H1 (cell line): ENCODE measurements at places on chromosomes 4 and X. TPM values are rescaled to one million over a fixed set of nuclear protein-coding genes. Genes with fewer than 3 reads are reported as not detected.

DNA sequence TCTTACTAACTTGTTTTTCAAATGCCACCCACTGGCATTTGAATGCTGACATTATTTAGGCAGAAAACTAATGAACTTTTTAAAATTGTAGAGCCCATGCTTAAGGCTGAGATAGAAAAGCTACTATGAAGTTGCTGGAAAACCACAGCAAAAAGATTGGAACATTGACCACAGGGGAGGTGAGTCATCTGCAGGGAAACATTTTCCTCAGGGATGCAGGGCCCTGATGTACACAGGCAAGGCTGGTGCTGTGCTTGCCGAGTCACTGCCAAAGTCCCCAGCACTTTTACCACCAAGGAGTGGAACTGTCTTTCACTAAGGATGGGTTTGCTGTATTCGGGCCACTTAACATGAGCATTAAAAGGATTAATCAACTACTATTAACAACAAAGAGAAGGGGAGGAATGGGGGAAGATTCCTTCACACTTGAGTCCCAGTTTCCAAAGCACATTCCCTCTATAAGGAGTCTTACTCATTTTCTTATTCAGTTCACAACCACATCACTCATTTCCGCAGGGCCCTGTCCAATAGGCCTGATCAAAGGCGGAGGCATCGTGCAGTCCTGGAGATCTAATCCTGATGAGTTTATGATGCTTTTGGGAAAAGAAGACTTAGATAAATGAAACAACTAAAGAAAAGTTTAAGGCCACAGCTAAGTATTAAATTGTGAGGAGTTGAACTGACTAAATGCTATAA is 202.9 kb upstream of the NPY2R start:
- no peaks in the 10 kb centered on the region for H3K36me3 ChIP-seq
- H3K27me3 ChIP-seq, result no peaks in the 10 kb centered on the region
- no peak for DNase-seq
- no peaks in the 10 kb centered on the region for H3K4me1 ChIP-seq
- no peak overlapping the region for H3K27ac ChIP-seq

DNA sequence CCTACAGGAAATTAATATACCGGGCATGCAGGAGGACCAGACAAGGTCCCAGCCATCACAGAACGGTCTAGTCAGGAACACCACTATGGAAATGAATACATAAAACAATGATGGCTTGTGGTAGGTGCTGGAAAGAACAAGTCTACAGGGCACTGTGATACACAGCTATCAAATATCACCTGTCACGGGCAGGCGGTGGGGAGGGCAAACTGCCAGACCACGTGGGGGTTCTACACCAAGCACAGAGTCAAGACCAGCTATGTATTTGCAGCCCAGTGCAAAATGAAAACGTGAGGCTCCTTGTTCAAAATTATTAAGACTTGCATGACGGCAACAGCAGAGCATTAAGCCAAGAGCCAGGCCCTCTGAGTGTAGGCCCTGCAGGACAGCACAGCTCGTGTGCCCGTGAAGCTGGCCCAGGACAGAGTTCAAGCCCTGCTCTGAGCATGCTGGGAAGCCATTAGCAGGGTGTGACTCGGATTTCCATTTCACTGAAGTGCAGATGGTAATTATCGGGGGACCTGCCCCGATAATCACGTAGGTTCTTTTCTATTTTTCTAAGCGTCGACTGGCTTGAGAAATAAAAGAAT is 83.6 kb downstream of the JAKMIP1 start:
- H3K27me3 ChIP-seq, result no peaks in the 10 kb centered on the region; the same call in 1 of the 2 replicates
- H3K27ac ChIP-seq, result no peak overlapping the region
- H3K4me3 ChIP-seq, result no peak overlapping the region

GRCh38 chr4:6489927-6490326 is 17.5 kb upstream of the PPP2R2C start:
- H3K36me3 ChIP-seq, result no peaks in the 10 kb centered on the region
- H3K4me1 ChIP-seq, result no peaks in the 10 kb centered on the region
- DNase-seq, result no peak
- H3K4me3 ChIP-seq, result no peak overlapping the region
- H3K27ac ChIP-seq, result no peak overlapping the region

DNA sequence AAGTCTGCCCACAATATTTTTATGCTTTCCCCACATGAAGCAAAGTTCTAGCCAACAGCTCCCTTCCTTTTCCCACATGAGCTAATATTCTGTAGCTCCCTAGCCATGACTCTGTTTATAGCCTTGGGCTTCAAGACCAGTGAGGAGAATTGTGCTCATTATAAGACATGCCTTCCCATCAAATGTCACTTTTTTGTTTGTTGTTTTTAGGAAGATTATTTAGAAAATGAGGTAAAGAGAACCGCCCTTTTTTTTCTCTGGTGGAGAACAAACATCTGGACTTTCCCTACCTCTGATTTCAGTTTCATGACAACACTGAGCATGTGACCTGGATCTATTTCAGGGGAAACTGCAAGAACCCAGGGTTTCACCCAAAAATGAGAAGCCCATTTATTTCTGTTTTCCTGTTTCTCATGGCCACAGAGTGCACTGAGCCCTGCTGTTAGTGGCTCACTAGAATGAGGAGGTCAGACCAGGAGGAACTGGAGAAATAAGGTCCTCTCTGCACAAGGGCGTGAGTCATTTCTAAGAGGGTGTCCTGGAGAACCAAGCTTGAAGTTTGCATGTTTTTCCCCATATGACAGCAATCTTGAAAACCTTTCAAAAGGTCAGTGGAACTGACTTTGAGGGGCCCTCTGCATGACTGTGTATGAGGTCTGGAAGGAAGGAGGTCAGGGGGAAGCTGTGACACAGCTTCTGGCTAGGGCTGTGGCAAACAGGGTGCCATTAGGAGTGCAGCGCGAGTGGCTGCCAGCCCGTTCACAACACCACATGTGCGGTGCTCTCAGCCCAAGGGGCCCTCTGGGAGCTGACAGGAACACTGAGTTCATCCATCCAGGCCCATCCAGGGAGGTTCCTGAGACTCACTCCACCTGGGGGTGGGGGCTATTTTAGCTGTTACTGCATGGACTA is 55.2 kb downstream of the CHST7 start:
- H3K4me1 ChIP-seq, result no peaks in the 10 kb centered on the region
- H3K36me3 ChIP-seq, result no peaks in the 10 kb centered on the region
- no peak for DNase-seq
- H3K4me3 ChIP-seq, result no peak overlapping the region
- H3K27me3 ChIP-seq, result no peaks in the 10 kb centered on the region

GRCh38 chrX:13699183-13699826 is 10.4 kb downstream of the RAB9A start:
- H3K27me3 ChIP-seq, result no peaks in the 10 kb centered on the region
- H3K4me3 ChIP-seq, result no peak overlapping the region
- DNase-seq, result no peak
- no peaks in the 10 kb centered on the region; the same call in 1 of the 2 replicates for H3K4me1 ChIP-seq
- H3K36me3 ChIP-seq, result no peaks in the 10 kb centered on the region

DNA sequence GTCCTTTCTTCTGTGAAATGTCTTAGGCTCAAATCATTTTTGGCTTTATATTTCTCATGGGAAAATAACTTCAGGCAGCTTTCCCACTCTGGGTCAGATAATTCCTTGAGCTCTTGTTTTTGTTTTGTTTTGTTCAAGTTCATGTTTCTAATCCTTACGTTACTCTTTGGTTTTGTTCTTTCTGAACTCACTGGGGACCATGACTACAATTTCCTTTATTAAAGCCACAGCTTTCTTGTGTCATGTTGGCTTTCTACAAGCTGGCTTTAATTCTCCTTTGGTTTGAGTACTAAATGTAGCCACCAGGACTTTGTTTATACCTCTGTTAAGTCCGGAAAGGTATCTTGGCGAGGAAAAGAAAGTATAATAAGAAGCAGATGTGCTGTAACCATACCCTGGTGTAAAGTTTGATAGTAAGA is 30.8 kb upstream of the ANXA3 start:
- H3K36me3 ChIP-seq, result peaks cover 57% of the 10 kb centered on the region
- H3K27me3 ChIP-seq, result no peaks in the 10 kb centered on the region
- H3K27ac ChIP-seq, result no peak overlapping the region
- DNase-seq, result no peak
- no peak overlapping the region for H3K4me3 ChIP-seq
- H3K4me1 ChIP-seq, result no peaks in the 10 kb centered on the region

- 0 out of 2 replicates have a peak, but pooled peaks cover 4% of the 10 kb centered on the region for H3K4me1 ChIP-seq
- no peaks in the 10 kb centered on the region for H3K27me3 ChIP-seq
- no peaks in the 10 kb centered on the region for H3K36me3 ChIP-seq
- no peak for DNase-seq
- H3K27ac ChIP-seq, result no peak overlapping the region
- H3K4me3 ChIP-seq, result no peak overlapping the region
These were observed 1226.2 kb upstream of the TENM3 start for GRCh38 chr4:181017038-181017437.

- DNase-seq, result peak; percentile 83
- no peak within 1 kb of the TSS for H3K27ac ChIP-seq
- peak within 1 kb of the TSS; percentile 71 for H3K4me3 ChIP-seq
- H3K4me1 ChIP-seq, result peaks cover 2% of the 10 kb centered on the region; the same call in 1 of the 2 replicates
These were observed at the start of gene CCDC160 for GRCh38 chrX:134236626-134237614. CCDC160 (plus strand) TSS chrX:134237182; CDS start chrX:134244801, 7,619 bp downstream.

- H3K27ac ChIP-seq, result no peak overlapping the region
- no peaks in the 10 kb centered on the region for H3K27me3 ChIP-seq
- no peaks in the 10 kb centered on the region for H3K4me1 ChIP-seq
- no peaks in the 10 kb centered on the region for H3K36me3 ChIP-seq
- no peak for DNase-seq
These were observed 61.8 kb downstream of the NEIL3 start for GRCh38 chr4:177371461-177371860.

- no peaks in the 10 kb centered on the region for H3K27me3 ChIP-seq
- H3K27ac ChIP-seq, result no peak overlapping the region
- H3K4me1 ChIP-seq, result no peaks in the 10 kb centered on the region
- no peaks in the 10 kb centered on the region for H3K36me3 ChIP-seq
- H3K4me3 ChIP-seq, result no peak overlapping the region
These were observed 2.6 kb downstream of the UVSSA start for GRCh38 chr4:1349359-1350168.

Gene ASB12
- 1.2 and 1.3 TPM in 2 replicates for total RNA-seq

Gene POU3F4
- 1.1 and 1.4 TPM in 2 replicates for total RNA-seq

Gene PCDH7
- total RNA-seq, result 6.1 and 6.7 TPM in 2 replicates
